ENCODE measurements at places on chromosomes 11 and 22.
A peak's percentile ranks its signal among the peaks of the same experiment; 100 is the strongest.

GRCh38 chr22:48340727-48341709 lies 1486.7 kb downstream of the BRD1 start:
- DNase-seq: no peak

- DNase-seq: no peak
Observed at GRCh38 chr11:119222308-119222707, 16.2 kb downstream of the CBL start.

GRCh38 chr22:37894939-37895670 lies 11.0 kb upstream of the MICALL1 start:
- DNase-seq: peak; percentile 70

DNA sequence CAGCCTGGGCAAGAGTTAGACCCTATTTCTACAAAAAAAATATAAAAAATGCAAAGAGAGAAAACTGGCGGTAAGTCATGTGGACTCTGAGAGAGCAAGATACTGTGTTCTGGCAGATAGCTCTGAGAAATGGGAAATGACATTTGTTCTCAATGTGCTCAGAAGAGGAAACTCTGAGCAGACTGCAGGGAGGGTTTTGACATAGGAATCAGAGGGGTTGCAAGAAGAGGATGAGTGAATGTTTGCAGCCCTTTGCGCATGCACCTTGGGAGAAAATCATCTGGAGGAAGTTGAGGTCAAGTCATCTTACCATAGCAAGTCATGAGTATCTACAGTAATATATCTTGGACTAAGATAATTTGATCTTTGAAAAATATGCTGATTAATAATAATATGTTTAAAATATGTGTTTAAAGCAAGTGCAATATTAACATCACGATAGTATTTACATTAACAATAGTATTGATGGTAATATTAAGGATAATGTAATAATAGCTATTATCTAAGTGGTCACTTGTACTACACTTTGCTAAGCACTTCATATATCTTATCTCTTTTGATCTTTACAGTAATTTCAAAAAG lies 2.6 kb downstream of the ACER3 start:
- no peak for DNase-seq

- no peak for DNase-seq
Observed at GRCh38 chr11:109405671-109406070, 16.3 kb upstream of the C11orf87 start.

GRCh38 chr22:49290711-49291110 lies 537.0 kb downstream of the BRD1 start:
- DNase-seq: no peak

- DNase-seq: no peak
Observed at GRCh38 chr22:29032584-29032983, 29.0 kb downstream of the C22orf31 start.

GRCh38 chr11:35077709-35078469 lies 61.1 kb upstream of the CD44 start:
- DNase-seq: no peak

DNA sequence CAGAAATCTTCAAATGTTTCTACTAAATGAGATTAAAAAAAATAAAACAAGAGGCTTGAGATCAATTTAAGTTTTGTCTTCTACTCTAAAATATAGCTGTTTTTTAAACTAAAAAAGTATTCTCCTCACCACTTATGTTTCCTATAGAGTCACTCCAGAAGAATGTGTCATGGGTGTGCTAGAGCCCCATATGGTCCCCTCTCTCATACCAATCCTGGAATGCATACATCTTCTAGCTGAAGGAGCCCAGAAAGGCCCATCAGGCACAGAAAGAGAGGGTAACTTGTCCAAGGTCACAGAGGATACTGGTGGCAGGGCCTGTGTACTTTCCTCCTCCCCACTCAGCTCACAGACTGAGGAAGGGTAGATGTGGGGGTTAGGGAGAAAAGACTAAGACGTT lies 34.4 kb downstream of the RELT start:
- DNase-seq: no peak

DNA sequence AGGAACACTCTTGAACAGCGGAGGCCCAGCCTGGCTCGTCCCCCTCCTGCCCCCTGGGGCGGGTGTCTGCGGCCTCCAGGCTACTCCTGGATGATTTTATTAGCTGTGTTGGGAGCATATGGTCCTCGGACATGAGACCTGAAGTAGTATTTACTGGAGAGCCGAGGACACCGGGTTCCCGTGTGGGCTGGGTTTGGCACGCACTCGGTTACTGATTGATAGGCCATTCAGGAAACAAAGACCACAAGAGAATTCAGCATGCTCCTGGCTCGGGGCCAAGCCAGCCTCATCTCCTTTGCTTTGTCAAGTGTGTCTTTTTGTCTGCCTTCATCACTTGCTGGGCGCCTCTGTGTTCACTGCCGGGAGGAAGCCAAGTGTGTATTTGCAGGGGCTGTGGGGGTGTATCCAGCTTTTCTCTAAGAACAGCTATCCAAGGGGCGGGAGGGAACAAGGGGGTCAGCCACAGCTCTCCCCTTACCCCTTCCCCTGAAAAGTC lies 9.7 kb downstream of the FXYD2 start:
- peak; percentile 56 for DNase-seq

GRCh38 chr11:110827276-110827675 lies 115.0 kb upstream of the ARHGAP20 start:
- DNase-seq: no peak

DNA sequence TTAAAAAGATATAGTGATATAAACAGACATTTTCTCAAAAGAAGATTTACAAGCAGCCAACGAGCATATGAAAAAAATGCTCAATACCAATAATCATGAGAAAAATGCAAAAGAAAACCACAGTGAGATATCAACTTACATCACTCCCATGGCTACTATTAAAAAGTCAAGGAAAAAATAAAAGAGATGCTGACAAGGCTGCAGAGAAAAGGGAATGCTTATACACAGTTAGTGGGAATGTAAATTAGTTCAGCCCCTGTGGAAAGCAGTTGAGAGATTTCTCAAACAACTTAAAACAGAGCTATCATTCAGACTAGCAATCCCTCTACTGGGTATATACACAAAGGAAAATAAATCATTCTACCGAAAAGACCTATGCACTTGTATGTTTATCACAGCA lies 97.1 kb upstream of the CARD18 start:
- DNase-seq: no peak

- no peak for DNase-seq
Observed at GRCh38 chr22:35400501-35400790, 506 bp downstream of the MCM5 start.

GRCh38 chr11:102926517-102926916 lies 29.0 kb downstream of the MMP13 start:
- DNase-seq: no peak

DNA sequence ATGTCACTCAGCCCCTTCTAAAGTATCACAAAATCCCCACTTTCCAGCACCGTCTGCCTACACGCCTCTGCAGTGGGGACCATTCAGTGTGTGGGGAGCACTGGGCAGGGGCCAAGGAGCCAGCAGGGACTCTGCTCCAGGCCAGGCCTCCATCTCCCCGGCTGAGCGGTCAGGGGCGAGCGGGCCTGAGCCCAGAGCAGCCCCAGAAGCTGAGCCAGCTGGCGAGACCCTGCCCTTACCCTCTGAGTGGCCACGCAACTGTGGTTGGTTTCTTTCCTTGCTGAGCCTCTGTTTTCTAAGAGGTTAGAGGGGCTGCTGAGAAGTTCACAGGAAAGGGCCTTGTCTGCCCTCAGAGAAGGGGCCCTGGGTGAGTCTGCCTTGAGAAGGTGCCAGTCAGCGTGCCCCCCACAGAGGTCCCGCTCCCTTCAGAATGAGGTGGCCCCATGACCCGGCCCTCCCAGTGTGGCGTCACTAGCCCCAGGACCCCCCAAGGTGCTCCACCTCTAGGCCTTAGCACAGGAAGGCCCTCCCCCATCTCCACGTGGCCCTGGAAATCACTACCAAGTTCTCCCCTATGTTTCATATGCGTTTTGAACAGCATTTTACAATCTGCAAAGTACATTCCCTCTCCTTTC lies 46.9 kb downstream of the WNT11 start:
- DNase-seq: no peak

- no peak for DNase-seq
Observed at GRCh38 chr11:74684661-74685060, 46.6 kb downstream of the CHRDL2 start.

All from neural progenitor cell (in vitro differentiated cells).